ENCODE measurements at places on chromosomes 12 and 14.
A peak's percentile ranks its signal among the peaks of the same experiment; 100 is the strongest.

DNA sequence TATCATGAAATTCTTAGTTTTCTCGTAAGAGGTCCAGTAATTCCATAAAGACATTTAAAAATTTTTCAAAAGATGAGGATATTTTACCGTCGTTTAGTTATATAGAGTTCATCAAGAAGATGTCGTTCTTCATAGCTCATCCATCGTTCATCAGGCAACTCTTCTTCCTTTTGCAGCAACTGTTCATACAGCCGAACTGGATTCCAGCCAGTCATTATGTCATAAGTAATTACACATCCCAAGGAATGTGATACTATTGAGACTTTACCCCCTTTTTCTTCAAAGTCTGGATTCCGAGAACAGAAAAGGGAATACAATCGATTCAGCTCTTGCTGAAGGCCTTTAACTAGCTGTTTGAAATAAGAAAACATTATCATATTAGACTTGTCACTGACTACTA lies 90.3 kb downstream of the DDHD1 start:
- DNase-seq = no peak

DNA sequence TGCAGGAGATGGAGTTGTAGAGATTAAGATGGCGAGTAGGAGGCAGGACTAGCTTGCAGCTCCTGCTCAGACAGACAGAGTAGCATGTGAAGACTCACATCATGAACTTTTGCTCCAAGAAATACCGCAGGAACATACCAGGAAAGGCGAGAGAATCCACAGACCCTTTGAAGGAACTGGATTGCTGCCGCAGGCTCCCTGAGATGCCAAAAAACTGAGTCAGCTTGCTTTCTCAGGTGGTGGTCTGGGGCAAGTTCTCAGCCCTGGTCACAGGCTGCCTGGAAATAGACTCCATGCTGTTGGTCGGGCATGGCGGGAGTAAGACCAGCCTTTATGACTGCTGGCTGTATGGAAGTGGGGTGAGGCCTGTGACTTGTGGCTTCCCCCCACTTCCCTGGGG lies 163.6 kb upstream of the NAV3 start:
- DNase-seq = no peak

DNA sequence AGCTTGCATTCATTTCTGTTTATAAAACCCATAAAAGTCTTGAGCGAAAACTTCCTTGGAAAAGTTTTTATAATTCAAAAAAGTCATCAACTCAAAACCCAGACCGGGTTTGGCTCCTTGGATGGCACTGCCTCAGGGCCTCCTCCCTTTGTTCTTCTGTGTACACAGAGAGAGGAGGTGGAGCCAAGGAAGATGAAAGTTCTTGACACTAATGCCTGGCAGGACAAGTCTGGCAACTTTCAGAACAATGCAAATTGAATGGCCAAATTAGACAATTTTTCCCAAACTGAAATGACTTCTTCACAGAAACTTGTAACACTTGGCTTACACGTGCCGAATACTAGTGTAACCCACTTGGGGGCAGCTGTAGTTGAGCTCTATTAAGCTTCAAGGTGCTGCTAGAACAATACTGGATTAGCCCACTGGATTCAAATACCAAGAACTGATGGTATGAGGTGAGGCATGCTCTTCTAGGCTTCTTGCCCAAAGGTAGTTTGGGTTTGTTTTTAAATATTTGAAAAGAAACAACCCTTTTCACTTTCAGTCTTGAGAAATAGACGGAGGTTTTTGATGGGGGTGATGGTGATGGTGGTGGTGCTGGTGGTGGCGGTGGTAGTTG lies 86.6 kb upstream of the FRMD6 start:
- no peak for DNase-seq

DNA sequence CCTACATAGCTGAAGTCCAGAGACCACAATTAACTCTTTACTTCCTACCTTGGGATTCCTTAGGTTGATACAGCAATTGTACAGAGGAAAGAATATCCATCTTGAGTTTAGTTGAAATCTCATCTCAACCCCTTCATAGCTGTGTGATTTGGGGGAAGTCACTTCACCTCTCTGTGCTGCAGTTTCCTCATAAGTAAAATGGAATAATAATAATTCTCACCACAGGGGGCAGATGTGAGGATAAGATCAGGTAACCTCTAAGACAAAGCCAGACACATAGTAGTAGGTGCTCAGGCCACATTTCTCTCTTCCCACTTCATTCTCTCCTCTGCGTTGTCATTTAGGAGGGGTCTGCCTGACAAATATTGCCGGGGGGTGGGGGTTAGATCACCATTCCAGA lies 6.7 kb downstream of the FOXN4 start:
- DNase-seq = no peak

DNA sequence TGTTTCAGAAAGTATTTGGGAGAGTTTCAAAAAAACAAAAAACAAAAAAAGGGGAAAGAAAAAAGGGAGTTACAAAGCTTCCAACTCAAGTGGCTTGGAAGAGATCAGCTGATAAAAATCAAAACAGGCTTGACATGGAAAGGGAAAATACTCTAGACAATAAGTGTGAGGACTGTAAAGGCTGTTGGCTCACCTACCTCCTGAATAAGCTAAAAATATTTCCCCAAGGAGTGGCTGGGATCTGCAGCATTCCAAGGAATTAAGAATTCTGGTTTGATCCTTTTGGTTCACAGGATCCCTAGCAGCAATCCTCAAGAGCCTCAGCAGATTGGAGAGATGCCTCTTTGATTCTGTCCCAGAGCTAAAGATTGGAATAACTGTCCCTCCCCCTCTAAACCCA lies 11.2 kb upstream of the AJUBA start:
- no peak for DNase-seq

DNA sequence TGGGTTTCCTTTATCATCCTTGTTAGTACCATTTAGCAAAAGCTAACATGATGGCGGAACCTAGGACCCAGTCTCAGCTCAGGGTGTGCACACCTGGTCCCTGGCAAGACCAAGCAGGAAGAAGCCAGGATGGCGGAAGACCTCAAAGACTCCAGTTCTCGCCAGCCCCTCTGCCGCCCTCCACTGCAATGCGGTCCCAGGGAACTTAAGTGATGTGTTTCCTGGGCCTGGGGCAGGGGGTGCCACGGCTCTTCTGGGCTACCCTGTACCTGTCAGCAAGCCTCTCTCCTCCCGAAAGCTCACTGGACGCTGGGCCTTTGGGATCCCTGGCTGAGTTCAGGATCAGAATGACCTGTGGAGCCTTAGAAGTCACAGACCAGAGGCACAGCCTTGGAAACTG lies 71.3 kb downstream of the FBXL14 start:
- DNase-seq = no peak

GRCh38 chr12:104286516-104287482 lies 16.7 kb upstream of the EID3 start:
- DNase-seq = peak; percentile 73

- DNase-seq = no peak
These were observed 28.7 kb upstream of the OR4E1 start for GRCh38 chr14:21702316-21702715.

GRCh38 chr14:52179141-52179790 lies 88.2 kb upstream of the PTGDR start:
- DNase-seq = no peak

DNA sequence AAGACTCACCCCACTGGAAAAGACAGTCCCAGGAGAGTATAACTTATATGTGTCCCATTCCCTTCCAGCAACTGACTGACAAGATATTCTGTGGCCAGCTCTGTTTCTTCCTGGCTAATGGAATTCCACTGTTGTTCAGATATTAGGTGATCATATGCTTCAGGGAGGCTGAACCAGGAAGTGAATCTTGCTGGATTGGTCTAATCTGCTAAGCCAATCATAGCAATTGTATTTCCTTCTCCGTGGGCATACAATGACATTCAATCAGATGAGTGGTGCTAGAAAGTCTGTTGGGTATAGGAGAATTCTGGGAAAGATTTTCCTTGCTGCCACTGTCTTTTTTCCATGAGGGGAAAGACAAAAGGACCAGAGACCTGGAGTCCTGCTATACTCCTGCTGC lies 12.1 kb downstream of the PYGL start:
- no peak for DNase-seq
